Placental epithelial cell (primary cell): ENCODE measurements at places on chromosomes 16 and 17. TPM values are rescaled to one million over a fixed set of nuclear protein-coding genes. Genes with fewer than 3 reads are reported as not detected.

Gene MTSS2
- total RNA-seq, result 65.9 and 66.7 TPM in 2 replicates

Gene PYY
- total RNA-seq, result not detected in 2 replicates

Gene KRTAP4-1
- total RNA-seq, result not detected in 2 replicates

Gene TMEM114
- not detected in 2 replicates for total RNA-seq

Gene GUCY2D
- total RNA-seq, result not detected in 2 replicates

Gene BPTF
- 53.4 and 66.0 TPM in 2 replicates for total RNA-seq

Gene WSCD1
- not detected in 2 replicates for total RNA-seq

Gene PRR35
- 0.11 and 0.39 TPM in 2 replicates for total RNA-seq

Gene PPL
- total RNA-seq, result 14.2 and 33.4 TPM in 2 replicates

Gene ANKRD40CL
- under 0.01 TPM in 1 of 2 replicates, not detected in the other for total RNA-seq

Gene SLC5A11
- total RNA-seq, result not detected in 2 replicates

Gene TBC1D3K
- not detected in 2 replicates for total RNA-seq

Gene TMC8
- under 0.01 and 0.65 TPM in 2 replicates for total RNA-seq

Gene CHST5
- total RNA-seq, result not detected in 2 replicates

Gene EEF2K
- total RNA-seq, result 28.3 and 29.2 TPM in 2 replicates

Gene ZG16B
- total RNA-seq, result not detected in 2 replicates

Gene GCGR
- total RNA-seq, result not detected in 2 replicates

Gene MRC2
- total RNA-seq, result 9.0 and 18.8 TPM in 2 replicates

Gene HBZ
- total RNA-seq, result not detected in 2 replicates

Gene ZSCAN32
- total RNA-seq, result 11.1 and 11.4 TPM in 2 replicates

Gene P2RX1
- total RNA-seq, result not detected in 2 replicates

Gene UMOD
- total RNA-seq, result not detected in 2 replicates

Gene PNMT
- 72.1 and 224 TPM in 2 replicates for total RNA-seq

Gene RASD1
- not detected in 2 replicates for total RNA-seq

Gene NOG
- 83.6 and 168 TPM in 2 replicates for total RNA-seq

Gene IRX3
- total RNA-seq, result 0.39 TPM in 1 of 2 replicates, not detected in the other

Gene SECTM1
- 0.65 and 11.0 TPM in 2 replicates for total RNA-seq

Gene GRB7
- 5.1 and 8.4 TPM in 2 replicates for total RNA-seq

Gene RAPGEFL1
- 2.4 and 2.7 TPM in 2 replicates for total RNA-seq

Gene RNF43
- total RNA-seq, result 0.22 and 2.0 TPM in 2 replicates

Gene PABPN1L
- not detected in 2 replicates for total RNA-seq

Gene SLFN5
- total RNA-seq, result 5.5 and 21.0 TPM in 2 replicates

Gene ZDHHC1
- 5.3 and 9.4 TPM in 2 replicates for total RNA-seq

Gene EVI2A
- 0.39 TPM in 1 of 2 replicates, not detected in the other for total RNA-seq

Gene CES3
- 0.11 and 0.39 TPM in 2 replicates for total RNA-seq

Gene RAB40C
- 13.7 and 19.0 TPM in 2 replicates for total RNA-seq
